ENCODE measurements at places on chromosomes 13 and 19.

- DNase-seq = no peak
These were observed 115.5 kb downstream of the GGACT start for GRCh38 chr13:100473087-100473486.

GRCh38 chr19:58586133-58586765 is 13.1 kb upstream of the MZF1 start:
- DNase-seq = no peak

DNA sequence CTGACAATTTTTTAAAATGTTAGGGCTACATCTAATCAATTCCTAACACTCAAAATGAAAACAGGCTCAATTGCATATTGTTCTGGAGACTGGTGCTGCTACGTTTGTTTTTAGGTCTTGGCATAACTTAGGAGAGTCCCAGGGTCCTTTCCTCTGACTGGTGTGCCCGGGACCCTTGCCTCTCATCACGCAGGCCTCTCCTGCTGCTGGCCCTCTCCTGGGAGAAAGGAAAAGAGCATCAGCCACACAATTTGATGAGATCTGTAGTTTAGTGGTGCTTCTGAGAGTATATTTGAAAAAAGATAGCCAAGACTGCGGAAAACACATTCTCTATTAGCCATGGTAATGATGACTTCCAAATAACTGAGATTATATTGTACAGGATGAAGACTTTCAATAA is 380.0 kb downstream of the KLF12 start:
- DNase-seq = no peak

DNA sequence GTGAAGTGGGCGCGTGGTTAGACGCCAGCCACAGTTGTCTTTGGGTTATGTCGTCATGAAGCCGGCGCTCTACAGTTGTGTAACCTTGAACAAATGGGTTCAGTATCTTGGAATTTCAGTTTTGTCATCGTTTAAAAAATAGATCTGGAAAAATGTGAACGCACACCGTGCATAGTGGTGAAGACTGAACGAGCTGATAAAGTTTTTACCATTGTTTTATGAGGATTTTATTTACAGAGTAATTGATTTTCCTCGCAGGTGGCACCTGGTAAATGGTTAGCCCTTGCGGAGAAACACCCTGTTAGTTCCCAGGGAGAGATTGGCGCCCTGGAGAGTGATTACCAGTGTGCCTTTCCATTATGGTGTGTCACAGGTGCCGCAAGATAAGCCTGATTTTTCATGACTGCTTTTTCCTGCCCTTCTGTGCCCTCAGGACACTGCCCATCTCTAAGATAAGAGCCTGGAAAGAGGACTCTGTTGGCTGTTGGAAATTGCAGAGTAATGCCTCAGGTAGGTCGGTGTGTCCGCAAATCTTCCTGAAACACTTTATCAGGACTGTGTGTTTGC is 577 bp downstream of the ZNF181 start:
- no peak for DNase-seq

Measured in nucleus accumbens (tissue), 56 donors.